SK-N-SH treated with all-trans-retinoic acid at 6 μM for 48 hours (cell line): ENCODE measurements at places on chromosomes 7 and 10.

GRCh38 chr7:121831351-121831750 lies 41.6 kb upstream of the PTPRZ1 start:
- ATAC-seq = no peak

DNA sequence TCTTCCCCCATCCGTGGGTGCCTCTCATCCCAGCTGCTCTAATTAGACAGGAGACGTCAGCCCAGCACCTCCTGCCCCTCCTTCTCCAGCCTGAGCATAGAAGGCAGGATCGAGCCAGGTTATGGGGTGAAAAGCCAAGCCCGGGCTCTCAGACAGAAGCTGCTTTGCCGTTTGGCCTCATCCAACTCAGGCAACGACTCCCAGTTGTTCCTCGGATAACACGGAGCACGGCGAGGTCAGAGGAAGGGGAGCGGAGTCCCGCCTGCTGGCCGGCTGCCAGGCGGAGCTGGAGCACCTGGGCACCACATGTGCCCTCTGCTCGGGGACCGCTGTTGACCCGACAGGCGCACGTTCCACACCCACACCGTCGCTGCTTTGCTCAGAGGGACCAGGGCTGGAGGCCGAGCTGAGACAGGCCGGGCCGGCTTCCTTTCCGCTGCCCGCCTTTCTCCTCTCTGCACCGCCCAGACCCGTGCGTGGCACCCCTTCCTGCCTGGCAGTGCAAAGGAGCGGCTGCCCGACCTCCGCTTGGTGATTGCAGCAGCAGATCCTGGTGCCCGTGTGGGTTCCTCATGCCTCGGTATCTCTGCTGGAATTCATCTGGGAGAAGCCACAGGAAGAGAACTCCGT lies 21.6 kb upstream of the UNCX start:
- ATAC-seq = peak; percentile 73

DNA sequence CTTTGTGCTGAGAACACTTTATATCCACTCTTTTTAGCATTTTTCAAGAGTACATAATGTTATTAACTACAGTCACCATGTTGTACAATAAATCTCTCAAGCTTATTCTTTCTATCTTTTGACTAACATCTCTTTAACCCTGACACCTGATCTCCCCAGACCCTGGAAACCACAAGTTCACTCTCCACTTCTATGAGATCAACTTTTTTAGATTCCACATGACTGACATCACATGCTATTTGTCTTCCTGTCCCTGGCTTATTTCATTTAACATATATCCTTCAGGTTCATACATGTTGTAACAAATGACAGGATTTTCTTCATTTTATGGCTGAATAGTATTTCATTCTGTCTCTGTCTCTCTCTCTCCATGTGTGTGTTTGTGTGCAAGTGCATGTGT lies 15.5 kb downstream of the SLC13A1 start:
- no peak for ATAC-seq

DNA sequence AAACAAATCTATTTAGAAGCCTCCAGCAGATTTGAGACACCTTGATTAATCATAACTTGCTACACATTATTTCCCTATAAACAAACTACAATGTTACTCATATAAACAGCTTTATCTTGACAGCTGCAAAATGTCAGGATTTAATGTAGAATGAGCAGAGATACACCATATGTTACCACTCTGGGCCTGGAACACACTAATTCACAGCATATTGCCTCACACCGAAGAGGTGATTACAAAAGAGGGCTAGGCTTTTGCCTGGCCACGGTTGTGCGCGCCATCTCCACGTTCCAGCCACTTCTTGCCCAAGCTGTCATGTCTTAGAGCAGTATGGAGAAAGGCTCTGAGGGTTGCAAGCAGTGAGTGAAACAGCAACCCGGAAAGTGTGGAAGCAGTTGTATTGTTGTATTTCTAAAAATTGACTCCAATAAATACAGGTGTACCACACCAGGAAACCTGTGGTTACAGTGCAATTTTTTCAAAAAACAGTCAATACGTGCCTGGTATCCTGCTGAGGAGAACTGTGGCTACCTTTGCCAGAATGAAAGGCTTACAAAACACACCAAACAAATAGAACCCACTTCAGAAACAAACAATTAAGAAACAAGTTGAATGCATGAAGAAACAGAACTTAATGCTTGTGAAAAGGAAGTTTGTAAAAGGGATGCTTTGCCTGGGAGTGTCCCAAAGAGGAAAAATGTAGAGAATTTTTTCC lies 498.1 kb downstream of the PLXNA4 start:
- no peak for ATAC-seq

DNA sequence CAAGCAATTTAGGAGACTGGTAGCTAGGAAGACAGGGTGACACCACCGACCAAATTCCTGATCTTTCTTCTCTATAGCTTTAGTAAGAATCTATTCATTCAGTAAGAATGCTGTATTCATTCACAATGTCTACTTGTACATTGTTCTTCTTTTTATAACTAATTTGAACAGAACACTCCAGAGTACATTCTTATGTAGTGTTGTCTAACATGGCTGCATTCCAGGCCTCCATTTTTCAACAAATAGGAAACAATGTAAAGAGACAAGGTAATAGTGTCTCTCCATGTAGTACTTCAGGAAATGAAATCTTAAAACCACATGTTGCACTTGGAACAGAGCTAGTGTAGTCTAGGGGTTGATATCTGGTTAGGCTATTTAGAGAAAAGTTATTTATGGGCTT lies 1.8 kb downstream of the VCL start:
- ATAC-seq = peak; percentile 5

DNA sequence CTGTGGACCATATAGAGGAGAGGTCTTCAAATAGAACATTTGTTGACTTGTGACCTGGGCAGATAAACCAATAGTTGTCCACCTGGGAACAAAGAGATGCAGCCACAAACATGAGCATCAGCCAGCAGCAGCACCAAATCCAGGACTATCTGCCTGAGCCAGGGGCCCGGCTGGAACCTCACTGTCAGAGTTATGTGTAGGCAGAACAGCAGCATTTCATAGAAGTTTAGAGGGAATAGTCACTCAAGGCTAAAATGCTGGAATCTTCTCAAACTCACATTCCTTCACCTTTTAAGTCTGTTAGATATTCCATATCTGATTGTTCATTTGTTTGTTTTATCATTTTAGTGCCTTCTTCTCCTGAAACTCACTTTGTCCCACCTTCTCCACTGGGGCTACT lies 72.2 kb upstream of the IL6 start:
- no peak for ATAC-seq

- no peak for ATAC-seq
These were observed 4.8 kb downstream of the RAMP3 start for GRCh38 chr7:45162311-45162845.

DNA sequence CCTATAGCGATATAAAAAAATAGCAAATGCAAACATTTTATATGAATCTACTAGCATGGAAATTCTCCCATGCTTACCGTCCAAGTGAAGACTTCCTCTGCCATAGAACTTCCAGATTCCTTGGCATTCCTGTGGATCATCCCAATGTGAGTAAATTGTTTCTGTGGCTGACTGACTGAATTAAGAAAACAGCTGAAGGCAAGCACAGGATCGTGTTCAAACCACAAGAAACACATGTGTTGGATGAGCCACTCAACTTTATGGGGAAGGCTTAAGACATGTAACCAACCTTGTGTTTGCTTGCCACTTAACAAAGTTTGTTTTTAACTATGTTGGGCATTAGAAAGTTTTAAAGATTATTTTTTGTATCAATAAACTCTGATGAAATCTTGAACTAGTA lies 2.6 kb upstream of the MYPN start:
- peak; percentile 84 for ATAC-seq

DNA sequence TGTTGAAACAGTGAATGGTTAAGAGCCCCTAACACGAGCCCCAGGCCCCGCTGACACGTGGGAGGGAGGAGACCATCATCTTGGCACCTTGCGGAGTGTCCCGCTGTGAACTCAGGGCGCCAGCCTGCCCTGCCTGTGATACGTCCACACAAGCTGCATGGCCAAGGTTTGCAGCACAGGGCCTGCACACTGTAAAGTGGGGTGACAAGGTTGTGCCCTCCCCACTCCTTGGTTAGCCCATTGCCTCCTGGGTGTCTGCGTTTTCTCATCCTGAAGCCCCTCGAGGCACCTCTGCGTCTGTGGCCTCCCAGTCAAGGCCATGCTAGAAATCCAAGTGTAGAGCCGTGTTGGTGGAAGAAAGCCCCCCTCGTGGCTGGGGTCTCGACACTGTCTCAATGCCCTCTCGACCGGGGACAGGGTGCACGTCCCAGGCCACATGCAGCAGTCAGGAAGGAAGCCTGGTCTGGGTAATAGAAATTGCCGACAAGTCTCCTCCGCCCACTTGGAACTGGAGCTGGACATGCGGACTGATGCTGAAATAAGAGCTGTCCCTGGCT lies 192.1 kb downstream of the DNAJB6 start:
- no peak for ATAC-seq

DNA sequence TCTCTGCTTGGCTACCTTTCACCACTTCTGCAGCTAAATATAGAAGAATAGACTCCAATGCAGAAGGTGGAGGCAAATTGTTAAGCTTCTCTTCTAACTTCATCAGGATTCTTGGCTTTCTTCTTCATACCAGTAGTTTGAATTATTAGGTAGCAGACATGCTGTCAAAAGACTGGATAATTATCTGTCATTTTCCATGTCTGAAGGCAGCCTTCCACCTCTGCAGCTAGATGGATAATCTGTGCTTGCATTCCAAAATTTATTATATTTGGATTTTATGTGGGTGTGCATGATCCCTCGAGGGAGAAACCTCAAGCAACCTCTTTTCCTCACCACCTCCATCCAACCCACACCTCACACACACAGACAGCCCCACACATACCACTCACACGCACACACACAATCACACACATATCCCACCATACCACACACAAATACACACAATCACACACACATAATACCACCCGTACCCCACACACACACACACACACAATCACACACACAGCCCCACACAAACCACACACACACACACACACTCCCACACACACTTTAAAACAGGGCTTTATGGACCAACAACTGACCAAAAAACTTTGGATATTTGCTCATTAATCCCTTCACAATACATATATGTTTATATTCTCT lies 145.0 kb downstream of the C7orf25 start:
- no peak for ATAC-seq

GRCh38 chr10:92541583-92541982 lies 32.3 kb downstream of the IDE start:
- no peak for ATAC-seq

DNA sequence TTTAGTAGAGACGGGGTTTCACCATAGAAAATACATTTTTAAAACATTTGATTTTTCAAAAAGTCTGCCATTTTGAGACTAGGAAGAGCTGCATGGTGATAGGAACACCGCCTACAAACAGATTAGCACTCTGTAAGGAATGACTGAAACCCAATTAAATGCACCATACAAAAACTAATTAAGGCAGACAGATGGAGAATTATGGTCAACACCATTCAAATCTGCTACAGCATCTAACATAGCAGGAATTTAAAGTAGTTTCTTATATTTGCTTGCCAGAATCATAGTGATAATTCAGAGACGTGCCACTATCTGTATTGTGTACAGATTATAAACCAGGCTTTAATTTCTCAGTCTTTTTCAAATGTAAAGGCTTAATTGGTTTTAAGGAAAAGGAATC lies 68.2 kb downstream of the ENO4 start:
- ATAC-seq = no peak

DNA sequence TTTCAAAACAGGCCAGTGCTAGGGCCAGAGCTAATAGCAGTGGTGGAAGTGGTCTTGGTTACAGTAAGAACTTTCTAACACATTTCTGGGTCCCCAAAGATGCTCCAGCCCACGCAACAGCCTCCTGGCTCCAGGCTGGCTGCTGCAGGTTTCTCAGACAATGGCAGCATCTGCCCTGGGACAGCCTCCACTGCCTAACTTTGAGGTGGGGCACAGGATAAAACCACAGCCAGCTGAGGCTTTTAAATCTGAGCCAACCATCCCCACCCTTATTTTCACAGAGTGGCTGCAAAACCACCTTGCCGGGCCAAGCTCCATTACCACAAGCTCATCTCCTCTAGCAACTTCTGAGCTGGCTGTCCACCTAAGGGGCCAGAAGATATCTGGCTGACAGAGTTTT lies 84.8 kb downstream of the FAM53B start:
- no peak for ATAC-seq

DNA sequence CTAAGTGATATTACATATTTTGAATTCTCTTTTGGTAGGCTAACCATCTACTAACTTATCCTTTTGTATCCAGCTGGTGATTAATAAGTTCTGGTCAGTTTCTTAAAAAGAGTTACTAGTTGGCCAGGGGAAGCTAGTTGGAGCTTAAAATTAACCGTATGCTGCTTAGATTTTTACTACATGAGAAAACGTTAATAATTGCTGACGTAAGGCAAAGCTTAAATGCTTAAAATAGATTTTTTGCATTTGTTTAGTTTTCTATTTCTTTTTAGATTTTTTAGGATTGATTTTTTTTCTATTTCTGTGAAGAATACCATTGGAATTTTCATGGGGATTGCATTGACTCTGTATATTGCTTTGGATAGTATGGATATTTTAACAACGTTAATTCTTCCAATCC lies 32.6 kb downstream of the CCDC172 start:
- ATAC-seq = no peak

DNA sequence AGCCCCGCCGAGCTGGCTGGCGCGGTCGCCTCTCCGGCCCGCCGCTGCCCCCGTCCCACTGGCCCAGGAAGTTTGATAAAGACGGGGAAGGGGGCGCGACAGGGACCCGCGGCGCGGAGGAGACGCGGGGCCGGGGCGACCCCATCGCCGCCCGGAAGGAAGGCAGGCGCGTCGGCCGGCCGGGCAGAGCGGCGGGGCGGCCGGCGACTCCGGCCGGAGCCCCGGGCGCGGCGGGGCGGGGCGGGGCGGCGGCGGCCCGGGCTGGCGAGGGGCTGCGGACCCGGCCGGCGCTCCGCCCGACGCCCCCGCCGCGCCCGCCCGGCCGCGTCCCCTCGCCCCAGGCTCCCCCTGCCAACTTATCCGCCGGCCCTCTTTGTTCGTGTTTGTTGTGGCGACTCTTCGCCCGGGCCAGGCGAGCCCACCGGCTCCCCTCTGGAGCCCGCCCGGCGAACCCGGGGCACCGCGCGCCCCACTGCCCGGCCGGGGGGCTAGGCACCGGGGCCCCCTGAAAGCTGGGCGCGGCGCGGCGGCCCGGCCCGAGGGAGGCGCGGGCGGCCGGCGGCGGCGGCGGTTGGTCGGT lies 571 bp downstream of the KDM7A start:
- no peak for ATAC-seq

- ATAC-seq = no peak
These were observed 7.4 kb downstream of the APBB1IP start for GRCh38 chr10:26445411-26446031.

GRCh38 chr7:21844742-21845141 lies 101.0 kb downstream of the CDCA7L start:
- no peak for ATAC-seq

DNA sequence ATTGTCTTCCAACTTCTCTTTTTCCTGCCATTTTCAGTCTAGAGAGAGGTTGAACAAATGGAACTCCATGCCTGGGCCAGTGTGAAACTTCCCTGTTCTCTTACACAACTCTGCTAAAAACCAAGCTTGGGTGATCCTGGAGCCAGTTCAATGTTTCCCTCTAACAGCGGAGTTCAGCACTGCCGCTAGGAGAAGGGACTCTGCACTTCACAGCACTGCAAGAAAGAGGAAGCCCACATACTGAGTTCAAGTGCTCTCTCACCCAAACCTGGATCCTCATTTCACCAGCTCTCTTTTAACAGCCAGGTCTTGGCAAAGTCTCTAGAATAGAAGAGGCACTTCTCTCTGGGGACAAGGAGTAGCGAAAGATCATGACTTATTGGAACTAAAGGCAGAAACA lies 18.8 kb downstream of the FOXI2 start:
- no peak for ATAC-seq

- ATAC-seq = no peak
These were observed at the start of gene CPA2 for GRCh38 chr7:130266258-130266960. Gene CPA2, plus strand, starts transcription at chr7:130266863. Its CDS starts 19 bp downstream, at chr7:130266882.
